ENCODE measurements at places on chromosomes 2 and 18.

- DNase-seq, result no peak
Measured at GRCh38 chr2:58612973-58613372, 371.8 kb upstream of the FANCL start.

DNA sequence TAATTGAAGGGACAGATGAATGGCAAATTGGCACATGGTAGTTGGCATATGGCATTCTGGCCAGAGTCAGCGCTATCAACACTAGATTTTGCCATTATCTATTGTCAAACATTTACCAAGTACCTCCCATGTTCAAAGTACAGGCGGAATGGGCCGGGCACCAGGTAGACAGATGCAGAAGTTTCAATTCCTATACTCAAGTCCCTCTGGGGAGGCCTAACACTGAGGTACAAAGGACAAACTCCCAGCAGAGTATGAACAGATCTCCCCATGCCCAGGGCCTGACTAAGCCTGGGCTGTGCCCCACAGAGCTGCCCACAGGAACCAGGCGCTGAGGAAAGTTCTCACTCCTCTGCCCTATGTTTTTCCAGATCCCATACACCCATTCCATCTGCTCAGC lies 257.5 kb upstream of the KLHL29 start:
- no peak for DNase-seq

GRCh38 chr2:65351234-65351947 lies 81.0 kb downstream of the SPRED2 start:
- DNase-seq, result no peak

DNA sequence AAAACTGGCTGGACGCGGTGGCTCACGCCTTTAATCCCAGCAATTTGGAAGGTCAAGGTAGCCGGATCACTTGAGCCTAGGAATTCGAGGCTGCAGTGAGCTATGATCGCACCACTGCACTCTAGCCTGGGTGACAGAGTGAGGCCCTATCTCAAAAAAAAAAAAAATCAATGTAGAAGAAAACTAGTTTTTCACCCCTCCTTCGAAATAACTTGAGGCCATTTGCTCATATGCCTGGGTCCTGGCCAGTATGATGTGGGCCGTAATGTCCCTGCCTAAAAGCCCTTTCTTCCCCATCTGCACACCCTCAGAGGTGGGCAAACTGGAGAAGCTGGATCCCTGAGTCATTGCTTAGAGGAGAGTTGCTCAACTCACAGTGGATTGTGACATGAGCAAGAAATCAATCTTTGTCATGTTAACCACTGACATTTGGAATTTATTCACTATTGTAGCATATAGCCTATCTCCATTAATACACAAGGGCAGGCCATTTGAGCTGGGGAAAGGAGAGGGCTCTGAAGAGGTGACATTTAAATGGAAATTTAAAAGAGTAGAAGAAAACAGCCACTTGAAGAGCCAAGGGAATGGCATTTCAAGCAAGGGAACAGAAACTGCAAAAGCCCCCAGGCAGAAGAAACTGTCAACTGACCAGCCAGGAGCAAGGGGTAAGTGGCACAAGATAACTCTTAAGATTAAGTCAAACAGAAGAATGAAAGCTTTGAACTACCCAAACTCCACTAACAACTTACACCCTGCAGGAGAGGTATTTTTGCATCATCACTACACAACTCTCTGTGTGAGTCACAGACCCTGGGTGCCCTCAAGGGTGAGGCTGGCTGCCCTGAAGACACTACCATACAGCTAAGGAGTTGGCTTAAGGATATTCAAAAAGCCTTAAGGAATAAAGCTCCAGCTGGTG lies 7.6 kb upstream of the METTL21A start:
- DNase-seq, result no peak

- DNase-seq, result no peak
Measured at GRCh38 chr2:230912046-230912445, 13.0 kb downstream of the GPR55 start.

GRCh38 chr2:241009601-241010530 lies 11.4 kb downstream of the SNED1 start:
- no peak for DNase-seq
